ENCODE measurements at places on chromosomes 11 and 22.

GRCh38 chr11:8297781-8298440 lies 34.2 kb upstream of the LMO1 start:
- no peak for DNase-seq

- DNase-seq, result no peak
These were observed 1.5 kb downstream of the MS4A8 start for GRCh38 chr11:60700689-60701468.

GRCh38 chr11:70138403-70138802 lies 60.3 kb downstream of the ANO1 start:
- no peak for DNase-seq

DNA sequence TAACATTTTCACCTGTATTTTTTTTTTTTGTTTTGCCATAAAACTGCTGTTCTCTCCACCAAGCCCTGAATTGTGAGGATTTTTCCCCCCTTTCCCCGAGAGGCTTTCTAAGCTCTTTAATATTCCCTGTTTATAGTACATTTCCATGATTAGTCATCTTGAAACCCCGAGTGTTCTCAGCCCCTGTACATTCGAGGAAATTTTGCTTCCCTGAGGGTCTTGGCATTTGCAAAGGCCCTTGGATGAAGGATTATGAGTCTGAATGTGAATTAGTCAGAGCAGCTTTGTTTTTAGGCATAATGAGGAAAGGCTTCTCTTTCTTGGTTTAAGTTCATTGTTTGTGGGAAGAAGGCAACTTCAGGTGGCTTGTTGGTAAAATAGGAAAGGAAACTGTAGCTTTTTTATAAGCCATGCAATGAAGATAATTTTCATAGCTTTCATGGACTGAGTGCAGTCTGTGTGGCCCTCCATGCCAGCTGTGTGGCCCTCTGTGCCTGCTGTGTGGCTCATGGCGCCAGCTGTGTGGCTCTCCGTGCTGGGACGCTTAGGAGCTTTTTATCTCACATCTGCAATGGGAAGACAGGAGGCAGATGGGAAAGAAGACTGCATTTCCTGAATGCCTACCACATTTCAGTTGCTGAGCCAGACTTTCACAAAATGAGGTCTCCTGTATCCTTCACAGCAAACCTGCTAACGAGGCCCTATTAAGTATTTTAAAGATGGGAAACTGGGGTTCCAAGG lies 129.0 kb downstream of the TEAD1 start:
- DNase-seq, result no peak

- no peak for DNase-seq
These were observed 44.7 kb downstream of the ABTB2 start for GRCh38 chr11:34313099-34313517.

GRCh38 chr11:272195-272930 lies 5.8 kb upstream of the NLRP6 start:
- no peak for DNase-seq

GRCh38 chr11:3920148-3920852 lies 64.8 kb downstream of the STIM1 start:
- DNase-seq, result no peak
